ENCODE measurements at places on chromosomes 1 and 21.

DNA sequence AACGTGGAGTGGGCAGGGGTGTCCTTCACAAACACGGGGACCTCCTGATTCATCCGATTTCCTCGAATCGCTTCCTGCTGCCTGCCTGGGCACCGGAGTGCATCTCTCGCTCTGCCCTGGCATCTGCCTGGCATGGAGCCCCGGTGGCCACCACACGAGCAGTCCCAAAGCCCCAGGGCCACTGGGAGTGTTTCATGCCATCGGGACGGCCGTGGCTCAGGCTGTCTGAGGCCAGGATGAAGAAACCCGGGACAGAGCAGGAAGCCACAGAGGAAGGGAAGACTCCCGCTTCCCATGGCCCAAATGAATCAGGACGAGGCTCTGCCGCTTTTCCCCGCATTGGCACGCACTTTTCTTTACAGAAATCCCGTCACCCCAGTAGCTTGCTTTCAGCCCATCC is 32.4 kb downstream of the MEGF6 start:
- DNase-seq = no peak

DNA sequence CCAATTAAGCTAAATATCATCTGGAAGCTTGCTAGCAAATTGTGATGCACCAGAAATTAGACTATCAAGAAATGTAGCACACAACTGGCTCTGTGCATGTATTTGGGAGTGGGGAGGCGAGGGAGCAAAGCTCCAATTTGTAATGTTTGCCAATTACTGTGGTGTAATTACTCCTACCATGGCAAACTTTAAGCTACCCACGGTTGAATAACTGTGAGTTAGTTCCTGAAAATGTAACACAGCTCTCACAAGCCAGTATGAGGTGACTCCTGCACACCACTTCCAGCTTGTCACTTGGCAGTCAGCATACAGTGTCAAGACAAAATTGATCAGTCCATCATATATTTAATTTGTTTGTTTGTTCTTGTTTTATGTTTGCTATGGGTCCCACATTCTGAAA is 141.2 kb downstream of the TM2D1 start:
- no peak for DNase-seq

GRCh38 chr21:42579456-42580075 is 65.9 kb downstream of the SLC37A1 start:
- no peak for DNase-seq

DNA sequence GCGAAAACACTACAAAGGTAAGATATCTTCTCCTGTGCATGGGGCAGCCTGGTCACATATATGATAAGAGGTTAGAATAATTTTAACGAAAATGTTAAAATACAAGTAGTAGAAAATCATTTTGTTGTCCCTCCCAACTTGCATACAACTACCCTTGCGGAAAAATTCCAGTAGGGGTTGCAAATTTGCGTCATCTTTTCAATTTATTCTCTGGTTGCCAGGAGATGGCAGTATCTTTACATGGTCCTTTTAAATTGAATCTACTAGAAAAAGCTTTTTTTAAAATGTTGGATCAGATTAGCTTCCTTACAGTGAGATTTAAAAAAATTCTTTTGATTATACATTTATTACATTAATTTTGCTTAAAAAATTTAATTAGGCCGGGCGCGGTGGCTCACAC is 10.9 kb downstream of the S100PBP start:
- no peak for DNase-seq

GRCh38 chr1:39003281-39003680 is 12.2 kb downstream of the AKIRIN1 start:
- no peak for DNase-seq

GRCh38 chr1:214476986-214477870 is 74.2 kb downstream of the PTPN14 start:
- DNase-seq = peak; percentile 89

- peak; percentile 81 for DNase-seq
These were observed 3.8 kb upstream of the PLEKHA6 start for GRCh38 chr1:204363335-204364114.

DNA sequence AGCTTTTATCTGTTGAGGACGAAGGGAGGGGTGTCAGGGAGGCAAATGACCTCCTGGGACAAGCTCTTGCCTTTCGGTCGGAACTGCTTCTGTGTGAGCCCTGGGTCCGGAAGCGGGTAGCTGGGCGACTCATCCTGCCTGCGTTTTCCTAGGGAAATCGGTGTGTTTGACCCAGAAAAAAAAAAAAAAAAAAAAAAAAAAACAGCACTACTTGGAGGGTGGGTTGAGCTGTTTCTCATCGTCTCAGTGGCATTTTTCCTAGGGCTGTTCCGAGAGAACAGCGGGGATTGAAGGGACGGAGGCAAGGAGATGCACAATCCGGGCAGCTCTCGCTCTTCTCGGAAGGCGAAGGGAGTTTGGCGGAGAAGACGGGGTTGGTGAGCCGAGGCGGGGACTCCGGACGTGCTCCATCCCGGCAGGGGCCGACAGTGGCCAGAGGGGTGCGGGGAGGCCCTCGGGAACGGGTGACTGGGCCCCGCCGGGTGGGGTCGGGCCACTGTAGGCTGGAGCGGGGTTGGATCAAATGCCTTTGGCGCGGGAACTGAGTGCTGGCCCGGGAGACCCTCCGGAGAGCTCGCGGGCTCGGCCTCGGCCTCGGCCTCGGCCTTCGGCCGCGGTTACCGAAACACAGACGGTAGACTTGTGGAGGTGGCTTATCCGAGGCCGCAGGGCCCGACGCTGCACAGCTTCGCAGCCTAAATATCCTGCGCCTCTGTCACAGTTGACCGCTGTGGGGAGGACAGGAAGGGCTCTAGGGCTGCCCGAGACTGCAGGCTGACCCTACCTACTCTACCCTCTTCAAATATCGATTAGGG is 2.4 kb upstream of the BARHL2 start:
- no peak for DNase-seq

DNA sequence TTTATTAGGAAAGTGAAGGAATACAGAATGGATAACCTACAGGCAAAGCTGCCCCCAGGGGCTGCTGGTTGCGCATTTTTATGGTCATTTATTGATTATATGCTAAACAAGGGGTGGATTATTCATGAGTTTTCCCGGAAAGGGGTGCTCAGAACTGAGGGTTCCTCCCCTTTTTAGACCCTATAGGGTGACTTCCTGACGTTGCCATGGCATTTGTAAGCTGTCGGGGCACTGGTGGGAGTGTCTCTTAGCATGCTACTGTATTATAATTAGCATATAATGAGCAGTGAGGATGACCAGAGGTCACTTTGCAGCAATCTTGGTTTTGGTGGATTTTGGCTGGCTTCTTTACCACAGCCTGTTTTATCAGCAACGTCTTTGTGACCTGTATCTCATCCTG is 5.9 kb upstream of the ASAP3 start:
- DNase-seq = no peak

- DNase-seq = peak; percentile 76
These were observed 11.6 kb downstream of the TINAGL1 start for GRCh38 chr1:31587720-31588423.

DNA sequence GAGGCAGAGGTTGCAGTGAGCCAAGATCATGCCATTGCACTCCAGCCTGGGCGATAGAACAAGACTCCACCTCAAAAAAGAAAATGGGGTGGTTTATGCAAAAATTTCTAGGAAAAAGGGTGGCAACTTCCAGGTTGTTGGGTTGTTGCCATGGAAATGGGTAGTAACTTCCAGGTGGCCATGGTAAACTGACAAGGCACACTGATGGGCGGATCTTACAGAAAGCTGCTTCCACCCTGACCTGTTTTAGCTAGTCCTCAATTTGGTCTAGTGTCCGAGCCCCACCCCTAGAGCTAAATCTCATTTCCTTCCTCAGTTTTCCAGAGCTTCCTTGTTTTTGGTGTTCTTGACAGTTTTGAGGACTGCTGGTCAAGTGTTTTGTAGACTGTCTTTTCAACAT is 13.6 kb downstream of the KLHDC7A start:
- no peak for DNase-seq

DNA sequence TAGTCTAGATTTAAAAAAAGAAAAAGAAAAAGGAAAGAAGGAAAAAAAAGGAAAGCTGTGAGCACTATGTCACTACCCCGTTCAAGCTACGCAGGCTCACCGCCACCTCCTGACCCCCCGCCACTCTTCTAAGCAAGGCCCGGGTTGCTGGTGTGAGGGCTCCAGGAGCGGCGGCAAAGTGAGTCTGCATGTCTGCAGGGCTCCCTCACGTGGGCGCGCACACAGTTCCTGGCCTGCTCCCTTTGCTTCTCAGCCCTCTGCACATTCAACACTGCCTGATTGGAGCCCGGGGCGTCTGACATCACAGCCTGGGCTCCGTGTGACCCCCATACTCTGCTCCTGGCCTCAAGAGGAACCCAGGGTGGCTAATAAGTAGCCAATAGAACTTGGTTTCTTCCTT is 81.4 kb upstream of the TLR5 start:
- no peak for DNase-seq

GRCh38 chr21:45834821-45835293 is 146.7 kb upstream of the COL6A1 start:
- no peak for DNase-seq

DNA sequence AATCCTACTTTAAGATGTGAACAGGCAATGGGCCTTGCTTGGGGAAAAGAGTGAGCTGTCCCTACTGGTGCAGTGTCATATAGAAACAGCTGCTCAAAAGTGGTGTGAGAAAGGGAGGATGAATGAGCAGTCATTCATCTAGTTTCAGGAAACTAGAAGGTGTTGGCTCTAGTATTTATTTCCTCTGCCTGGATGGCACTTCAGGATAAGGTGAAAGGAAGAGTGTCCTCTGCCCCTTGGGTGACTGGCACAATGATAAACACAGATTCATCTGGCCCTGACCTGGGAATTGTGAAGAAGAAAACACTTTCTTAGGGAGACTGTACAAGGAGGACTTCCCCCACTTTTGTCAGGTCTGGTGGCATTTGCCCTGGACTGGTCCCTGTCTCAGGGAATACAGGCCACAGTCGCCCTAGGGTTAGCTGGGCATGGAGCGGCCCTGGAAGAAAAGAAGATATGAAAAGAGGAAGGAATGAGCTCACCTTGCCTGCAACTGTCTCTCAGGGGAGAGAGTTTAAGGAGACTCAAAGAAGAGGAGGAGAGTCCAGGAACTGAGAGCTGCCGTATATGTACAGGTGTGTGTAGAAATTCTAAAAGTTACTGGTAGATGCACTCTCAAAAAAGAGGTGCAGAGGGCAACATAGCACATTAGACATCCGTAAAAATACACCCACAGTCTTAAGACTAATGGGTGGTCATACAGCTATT is 13.8 kb upstream of the NMNAT2 start:
- DNase-seq = no peak

DNA sequence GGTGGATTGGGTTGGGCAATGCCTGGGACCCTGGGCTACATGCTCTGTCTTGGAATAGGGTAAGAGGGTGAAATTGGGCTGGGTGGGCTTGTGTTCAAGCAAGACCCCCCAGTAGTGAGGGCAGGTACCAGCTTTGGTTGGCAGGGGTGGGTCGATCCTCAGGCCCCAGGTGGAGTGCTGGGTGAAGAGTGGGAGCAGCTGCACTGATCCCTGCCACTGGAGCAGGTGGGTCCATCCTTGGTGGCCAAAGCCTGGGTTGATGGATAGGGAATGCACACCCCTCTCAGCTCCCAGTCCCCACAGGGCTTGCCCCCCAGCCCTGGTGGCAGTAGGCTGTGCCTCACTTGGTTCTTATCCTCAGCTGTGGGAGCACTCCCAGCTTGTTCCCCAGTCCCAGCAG is 135.2 kb downstream of the PCBP3 start:
- no peak for DNase-seq

DNA sequence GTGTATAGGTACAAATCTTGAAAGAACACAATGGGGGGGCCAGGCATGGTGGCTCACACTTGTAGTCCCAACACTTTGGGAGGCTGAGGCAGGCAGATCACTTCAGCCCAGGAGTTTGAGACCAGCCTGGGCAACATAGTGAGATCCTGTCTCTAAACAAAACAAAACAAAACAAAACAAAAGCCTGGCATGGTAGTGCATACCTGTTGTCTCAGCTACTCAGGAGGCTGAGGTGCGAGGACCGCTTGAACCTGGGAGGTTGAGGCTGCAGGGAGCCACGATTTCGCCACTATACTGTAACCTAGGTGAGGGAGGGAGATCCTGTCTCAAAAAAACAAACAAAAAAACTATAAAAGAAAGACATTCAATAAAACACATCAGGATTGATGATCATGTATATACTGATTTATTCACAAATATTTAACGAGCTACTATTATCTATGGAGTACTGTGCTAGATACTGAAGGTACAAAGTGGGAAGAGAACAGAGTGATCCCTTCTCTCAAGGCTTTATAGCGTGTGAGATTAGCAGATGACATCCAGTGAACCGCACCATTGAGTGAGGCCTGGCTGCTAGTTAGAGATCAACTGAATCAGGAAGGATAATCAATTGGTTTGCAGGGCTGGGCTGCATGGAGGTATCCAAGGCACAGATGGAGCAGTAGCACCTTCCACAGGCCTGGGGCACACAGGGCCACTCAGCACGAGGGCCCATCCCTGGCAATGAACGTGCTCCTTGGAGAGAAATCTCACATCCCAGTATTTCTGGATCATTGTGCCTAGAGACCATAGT is 26.4 kb downstream of the ELF3 start:
- DNase-seq = no peak

- DNase-seq = no peak
These were observed 17.5 kb downstream of the ITGB2 start for GRCh38 chr21:44903050-44903685.

DNA sequence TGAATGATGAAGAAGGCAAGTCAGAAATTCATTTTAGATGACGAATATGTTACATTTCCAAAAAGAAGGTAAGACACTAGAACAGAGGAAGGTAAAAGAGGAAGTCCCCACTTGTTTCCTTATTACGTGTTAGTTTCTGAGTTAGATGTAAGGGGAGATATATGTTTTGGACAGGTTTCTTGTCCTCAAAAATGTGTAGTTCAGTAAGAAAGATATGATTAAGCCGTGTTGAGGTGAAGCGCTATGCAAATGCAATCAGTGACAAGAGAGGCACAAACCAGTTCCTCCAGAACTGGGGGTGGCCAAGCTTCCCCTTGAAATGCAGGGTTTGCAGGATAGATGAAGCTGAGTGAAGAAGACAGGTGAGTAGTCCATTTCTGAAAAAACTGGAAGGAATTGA is 293.3 kb upstream of the RUNX1 start:
- no peak for DNase-seq

- no peak for DNase-seq
These were observed 123.4 kb upstream of the CSF3R start for GRCh38 chr1:36605942-36606640.

DNA sequence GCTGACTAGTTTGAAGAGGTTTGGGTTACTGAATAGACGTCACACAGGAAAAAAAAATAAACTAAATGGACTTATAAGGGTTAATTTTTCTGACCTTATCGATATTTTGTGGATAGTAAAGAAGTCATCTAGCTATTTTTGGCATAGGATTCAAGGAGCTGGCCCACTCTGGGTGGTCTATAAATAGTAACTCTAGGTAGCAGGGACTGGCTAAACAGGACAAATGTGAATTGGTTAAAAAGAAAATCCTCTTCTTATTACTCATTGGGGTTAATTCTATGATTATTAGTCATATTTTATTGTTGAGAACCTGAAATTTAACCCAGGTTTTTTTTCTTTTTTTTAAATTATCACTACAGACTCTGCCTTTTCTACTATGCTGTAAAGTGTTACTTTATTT is 61.7 kb downstream of the ATF6 start:
- peak; percentile 3 for DNase-seq

All from RWPE1 (cell line).